CD4-positive, alpha-beta T cell treated with Interleukin-21 for 1 hour (primary cell): ENCODE measurements at places on chromosomes 12 and 14.

DNA sequence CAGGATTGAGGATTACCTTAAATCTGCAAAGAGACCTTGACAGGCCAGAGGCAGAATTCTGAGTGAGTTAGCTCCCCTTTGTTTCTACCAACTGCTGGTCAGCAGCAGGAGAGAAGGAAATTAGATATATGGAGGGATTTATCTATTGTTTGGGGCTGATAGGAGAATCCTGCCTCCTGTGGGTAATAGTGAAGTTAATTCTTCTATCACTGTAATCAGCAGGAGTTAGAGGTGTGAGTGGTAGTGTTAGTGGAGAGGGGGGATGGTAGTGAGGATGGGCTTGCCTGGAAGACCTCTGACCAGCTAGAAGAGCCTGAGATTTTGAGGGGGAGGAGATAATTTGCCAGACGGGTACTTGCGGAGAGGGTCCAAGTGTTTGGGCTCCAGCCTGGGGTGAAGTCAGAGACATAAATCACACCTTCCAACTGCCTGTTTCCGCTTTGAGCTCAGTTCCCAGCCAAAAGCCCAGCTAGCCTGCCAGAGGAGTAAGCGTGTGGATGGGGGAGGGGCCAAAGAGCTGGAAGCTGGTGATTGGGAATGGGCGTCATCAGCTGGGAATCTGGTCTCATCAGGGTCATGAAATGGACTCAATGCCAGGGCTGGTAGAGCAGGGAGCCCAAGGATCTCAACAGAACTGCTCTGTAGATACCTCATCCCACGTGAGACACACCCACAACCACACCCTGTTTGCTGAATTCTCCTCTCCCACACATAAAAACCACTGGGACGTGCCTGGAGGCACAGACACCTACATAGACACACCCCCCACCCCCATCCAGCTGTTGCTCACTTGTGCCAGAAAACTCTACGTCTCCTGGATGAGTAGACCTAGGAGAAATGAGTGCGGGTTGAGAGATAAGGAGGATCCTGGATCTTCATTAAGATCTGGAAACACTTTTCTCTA, 13.1 kb upstream of the ITGA5 start:
- DNase-seq: no peak

DNA sequence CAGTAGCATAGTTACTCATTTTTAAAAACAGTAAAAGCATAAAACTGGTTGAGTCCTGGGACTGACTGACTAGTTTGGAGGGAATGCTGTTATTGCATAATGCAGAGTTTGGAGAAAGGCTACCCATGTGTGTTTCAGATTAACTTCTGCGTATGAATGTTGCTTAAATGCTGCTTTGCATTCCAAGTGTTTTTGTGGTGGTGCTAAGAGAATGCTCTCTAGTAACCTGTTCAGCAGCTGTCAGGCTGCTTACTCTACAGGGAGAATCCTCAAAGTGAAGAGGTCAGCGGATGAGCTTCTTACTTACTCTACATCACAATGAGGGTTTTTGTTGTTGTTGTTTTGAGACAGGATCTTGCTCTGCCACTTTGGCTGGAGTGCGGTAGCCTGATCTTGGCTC, 4.3 kb downstream of the DLST start:
- DNase-seq: no peak

DNA sequence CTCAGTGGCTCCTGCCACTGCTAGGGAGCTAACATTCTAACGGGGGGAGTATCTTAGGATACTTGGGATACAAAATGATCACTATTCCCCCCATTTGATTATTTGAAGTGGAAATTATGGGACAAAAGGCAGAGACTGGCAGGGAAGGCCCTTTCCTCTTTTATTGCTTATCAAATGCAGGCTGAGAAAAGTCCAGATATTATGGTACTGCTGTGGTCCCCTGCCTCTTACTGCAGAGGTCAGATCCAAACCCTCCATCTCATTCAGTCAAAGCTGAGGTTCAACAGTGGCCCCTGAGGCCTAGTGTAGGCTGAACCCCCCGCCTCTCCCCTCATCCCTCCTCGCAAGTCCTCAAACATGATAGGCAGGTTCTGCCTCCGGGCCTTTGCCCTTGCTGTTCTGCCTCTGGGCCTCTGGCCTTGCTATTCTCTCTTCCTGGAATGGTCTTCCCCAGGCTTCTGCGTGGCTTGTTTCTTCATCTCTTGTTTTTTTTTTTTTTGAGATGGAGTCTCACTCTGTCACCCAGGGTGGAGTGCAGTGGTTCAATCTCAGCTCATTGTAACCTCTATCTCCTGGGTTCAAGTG, 34.2 kb downstream of the KRT80 start:
- no peak for DNase-seq

- DNase-seq: peak; percentile 87
Observed at GRCh38 chr14:76977793-76978720, 50.5 kb downstream of the IRF2BPL start.

GRCh38 chr12:24177889-24178288, 228.4 kb upstream of the SOX5 start:
- DNase-seq: no peak

DNA sequence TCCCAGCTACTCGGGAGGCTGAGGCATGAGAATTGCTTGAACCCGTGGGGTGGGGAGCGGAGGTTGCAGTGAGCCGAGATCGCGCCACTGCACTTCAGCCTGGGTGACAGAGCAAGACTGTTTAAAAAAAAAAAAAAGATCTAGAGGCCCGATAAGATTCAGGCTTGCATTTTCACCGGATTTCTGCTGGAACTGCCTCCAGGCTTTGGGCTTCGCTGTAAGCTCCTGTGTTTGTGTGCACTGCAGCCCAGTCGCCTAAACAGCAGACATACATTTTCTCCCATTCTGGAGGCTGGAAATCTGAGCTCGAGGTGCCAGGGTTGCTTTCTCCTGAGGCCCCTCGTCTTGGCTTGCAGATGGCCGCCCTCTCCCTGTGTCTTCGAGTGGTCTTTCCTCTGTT, 12.2 kb downstream of the BRI3BP start:
- no peak for DNase-seq

GRCh38 chr12:31560516-31560915, 30.4 kb downstream of the DENND5B start:
- DNase-seq: no peak

DNA sequence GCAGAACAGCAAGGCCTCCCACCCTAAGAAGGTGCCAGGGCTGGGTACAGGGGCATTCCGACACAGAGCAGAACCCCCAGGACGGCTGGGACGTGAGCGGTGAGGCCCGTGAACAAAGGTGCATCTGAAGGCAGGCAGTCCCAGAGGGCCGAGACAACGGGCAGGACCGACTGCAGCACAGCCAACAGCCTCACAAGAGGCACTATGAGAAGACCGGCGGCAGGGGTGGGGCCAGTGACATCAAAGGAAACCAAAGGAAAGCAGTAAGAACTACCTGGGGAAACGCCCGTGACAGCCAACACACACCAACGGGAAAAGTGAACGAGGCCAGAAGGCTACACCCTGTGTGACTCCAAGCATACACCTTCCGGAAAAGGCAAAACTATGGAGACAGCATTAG, 9.1 kb downstream of the BTBD6 start:
- DNase-seq: peak; percentile 42
